Effector memory CD4-positive, alpha-beta T cell (primary cell): ENCODE measurements at places on chromosomes 3 and 15.

DNA sequence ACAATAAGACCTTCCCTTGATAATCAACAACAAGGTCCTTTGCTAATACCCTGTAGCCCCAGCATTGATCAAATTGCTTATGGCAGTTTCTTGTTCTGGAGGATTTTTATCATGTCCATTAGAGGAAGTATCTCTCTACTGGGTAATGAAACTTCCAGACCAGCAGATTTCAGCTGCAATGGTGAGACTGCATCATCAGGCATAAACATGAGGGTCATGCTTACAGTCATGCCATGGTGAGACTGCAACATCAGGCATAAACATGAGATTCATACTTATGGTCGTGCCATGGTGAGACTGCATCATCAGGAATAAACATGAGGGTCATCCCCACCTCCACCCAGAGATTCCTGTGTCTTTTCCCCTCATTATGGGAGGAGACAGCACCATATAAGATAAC is 129.0 kb upstream of the LIPC start:
- DNase-seq: no peak

DNA sequence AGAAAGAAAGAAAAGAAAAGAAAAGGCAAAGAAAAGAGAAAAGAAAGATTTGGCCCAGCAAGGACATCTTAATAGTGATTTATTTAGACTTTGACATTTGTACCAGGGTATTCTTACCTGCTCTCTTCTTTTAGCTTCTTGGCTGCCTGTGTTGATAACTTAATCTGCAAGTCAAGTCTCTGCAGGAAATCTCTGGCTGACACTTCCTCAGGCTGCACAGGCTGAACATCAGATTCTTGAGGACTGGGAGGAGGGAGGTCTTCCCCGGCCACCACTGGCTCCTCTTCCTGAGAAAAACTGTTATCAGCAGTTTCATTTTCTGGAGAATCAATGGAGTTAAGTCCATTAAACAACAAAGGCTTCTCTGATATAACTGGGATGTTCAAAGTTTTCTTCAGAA is 12.8 kb downstream of the LYSMD2 start:
- DNase-seq: no peak

GRCh38 chr3:42660131-42660715 is 6.7 kb downstream of the ZBTB47 start:
- DNase-seq: no peak

- DNase-seq: no peak
Observed at GRCh38 chr15:43268111-43269105, 1.7 kb upstream of the TGM5 start.

DNA sequence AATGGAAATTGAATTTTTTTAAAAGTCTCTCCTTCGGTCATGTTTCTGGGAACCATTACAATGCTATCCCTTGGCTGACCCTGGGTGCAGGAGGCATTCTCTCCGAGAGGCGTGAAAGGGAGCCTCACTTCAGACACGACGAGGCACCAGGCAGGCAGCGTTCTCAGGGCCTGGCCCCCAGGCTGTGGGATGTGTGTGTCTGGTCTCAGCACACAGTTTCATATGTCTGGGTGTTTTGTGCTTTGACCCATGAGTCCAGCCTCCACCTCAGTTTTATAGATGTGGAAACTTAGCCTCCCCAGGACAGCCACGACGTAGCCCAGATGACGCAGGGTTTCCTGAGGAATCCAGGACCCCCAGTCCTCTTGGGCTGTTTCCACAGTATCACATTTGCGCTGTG is 34.0 kb downstream of the FGD5 start:
- DNase-seq: no peak

- DNase-seq: no peak
Observed at GRCh38 chr15:81060907-81061306, 60.2 kb downstream of the TLNRD1 start.

DNA sequence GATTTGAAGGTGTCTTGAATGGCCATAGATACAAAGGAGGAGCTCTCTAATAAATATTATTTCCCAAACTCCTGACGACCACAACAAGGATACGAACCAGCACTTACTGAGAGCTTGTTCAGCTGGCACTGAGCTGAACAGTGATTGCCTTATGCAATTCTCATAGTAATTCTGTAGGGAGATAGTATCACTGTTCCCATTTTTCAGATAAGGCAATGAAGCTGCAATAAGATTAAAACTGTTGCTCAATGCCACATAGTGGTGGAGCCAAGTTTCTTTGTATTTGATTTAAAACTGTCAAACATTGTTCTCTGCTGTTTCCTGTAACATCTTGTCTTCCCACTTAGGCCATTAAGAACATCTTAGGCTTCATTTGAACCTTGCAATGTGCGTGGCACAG is 163.9 kb downstream of the RPLP1 start:
- DNase-seq: no peak

DNA sequence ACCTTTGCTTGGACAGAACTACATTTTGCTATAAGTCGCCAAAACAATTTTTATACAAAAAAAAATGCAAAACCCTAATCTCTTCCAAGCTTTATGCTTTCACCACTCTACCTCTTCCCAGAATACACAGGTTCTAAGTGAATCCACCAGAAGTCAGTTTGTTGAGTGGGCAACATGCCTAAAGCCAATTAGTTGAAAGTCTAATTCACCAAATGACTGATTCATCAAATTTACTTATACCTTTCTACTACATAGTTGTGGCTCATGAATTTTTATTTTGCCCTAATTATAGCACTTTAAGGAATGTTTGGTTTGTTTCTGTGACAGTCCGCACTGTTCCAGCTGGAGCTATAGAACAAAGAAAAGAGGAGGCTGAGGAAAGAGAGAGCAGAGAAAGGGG is 265.9 kb upstream of the TGFBR2 start:
- DNase-seq: no peak

DNA sequence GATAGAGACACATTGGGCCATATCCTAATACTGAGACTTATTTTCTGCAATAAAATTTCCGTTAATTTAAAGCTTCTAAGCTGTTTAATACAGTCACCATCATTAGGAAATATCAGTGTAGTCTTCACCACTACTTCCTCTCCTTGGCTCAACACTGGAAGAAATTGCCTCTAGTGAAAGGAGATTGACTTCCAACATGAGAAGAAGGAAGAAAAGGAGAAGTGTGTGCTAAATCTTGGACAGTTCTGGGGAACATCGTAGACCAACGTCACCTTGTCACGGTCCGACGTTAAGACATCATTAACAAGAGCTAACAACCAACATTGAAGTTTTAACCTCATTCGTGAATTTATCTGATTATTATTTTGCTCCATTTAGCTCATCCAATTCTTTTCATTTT is 987.0 kb upstream of the CFAP20DC start:
- DNase-seq: no peak

GRCh38 chr15:51341366-51342226 is at the start of gene GLDN:
Gene GLDN, plus strand, starts transcription at chr15:51341655. Its CDS starts 30 bp downstream, at chr15:51341685.
- no peak for DNase-seq

DNA sequence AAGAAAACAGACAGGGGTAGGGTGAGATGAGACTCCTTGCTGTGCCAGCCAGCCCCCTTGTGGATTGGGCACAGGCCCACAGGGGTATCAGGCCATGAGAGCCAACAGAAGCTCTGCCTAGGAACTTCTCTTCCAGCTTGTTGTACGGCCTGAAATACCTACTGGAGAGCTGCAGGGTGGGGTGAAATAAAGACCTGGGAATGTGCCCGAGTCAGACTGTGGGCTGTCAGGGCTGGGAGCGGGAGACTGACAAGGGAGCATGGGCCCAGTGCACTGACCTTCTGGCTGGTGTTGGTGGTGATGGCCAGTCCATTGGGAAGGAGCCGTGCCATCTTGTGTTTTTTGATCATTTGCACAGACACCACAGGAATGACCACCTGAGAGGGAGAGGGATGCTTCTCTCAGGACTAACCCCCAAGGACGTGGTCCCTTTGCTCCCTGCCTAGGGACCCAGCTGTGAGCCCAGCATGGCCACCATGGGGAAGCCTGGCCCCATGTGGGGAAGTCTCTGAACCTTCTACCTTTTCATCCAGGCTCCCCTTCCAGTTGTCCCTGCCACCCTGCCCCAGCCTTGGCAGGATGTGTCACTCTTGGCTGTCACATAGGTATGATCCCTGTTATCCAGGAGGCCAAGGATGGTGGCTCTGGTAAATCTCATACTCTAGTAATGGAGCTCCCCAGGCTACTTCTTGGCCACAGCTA is 30.7 kb downstream of the GRAMD2A start:
- DNase-seq: no peak

DNA sequence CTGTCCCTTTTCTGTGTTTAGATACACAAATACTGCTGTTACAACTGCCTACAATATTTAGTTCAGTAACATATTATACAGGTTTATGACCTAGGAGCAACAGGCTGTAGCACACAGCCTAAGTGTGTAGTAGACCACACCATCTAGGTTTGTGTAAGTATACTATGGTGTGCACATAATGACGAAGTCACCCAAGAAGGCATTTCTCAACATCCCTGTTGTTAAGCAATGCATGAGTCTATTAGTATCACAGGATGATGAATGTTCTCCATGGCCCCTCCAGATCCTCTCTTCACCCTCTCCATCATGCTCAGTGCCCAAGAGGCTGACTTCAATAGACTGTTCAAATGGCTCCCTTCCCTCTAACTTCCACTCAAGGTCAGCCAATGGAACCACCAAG is 14.6 kb upstream of the SEC62 start:
- no peak for DNase-seq

DNA sequence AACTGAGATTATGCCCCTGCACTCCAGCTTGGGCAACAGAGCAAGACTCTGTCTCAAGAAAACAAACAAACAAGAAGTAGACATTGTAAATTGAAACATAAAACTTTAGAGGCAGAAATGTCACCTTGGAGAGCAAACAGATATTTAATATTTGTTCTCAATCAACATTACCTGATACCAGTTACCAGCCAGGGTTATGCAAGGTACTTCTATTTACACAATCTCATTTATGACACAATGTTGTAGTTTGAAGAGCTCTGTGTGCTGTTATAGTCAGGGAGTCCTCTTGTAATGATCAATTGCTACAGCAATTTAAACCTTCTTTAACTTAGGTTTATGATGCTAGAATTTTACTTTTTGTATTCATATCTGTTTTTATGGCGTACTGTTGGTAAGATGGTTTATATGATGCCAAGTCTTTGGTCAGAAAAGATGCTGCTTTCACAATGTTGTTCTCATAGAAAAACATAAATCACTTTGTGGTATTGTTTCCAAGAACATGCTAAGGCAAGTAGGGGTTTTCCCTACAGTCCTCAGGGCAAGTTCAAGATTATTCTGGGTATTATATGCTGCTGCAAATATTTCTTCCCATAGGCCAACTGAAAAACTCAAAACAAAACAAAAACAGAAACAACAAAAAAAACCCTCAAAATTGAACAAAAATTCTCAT is 173.5 kb downstream of the TNIK start:
- no peak for DNase-seq

- no peak for DNase-seq
Observed at GRCh38 chr3:190301591-190301990, 20.7 kb downstream of the CLDN1 start.

DNA sequence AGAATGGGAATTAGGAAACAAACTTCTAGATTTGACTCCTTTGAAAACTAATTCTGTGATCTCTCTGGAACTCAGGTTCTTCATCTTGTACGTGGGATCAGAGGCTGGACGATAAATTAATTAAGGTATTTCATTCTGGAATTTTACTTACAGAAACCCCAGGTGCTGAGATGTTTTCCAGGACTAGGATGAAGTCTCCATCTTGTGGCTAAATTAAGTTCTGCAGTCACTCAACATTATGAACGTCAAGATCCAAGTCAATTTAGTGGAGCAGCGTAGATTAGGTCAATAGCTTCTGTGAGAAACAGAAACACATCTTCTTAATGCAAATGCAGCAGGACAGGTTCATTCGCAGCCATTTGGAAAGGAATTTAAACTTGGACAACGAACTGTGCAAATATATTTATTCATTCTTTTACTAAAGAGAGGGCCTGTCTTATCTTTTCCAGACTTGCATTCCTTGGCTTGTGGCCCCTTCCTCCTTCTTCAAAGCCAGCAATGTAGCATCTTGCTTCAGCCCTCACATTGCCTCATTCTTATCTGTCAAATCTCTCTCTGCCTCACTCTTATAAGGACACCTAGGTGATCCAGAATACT is 26.7 kb upstream of the TMC3 start:
- DNase-seq: no peak

DNA sequence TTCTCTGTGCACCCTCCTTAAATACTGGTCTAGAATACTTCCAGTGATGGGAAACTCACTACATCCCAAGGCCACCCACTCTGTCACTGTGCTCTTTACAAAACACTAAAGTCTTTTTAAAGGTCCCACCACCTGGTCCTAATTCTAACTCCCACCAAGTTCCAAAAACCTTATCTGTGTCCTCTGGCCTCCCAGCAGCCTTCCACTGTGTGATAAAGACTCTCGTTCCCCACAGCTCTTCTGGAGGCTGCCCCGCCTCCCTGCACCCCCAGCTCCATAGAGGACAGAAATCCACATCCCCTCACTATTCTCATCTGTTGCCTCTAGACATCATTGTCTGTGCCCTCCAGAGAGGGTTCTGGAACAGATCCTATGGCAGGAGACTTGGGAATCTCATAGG is 276.4 kb downstream of the FAM43A start:
- no peak for DNase-seq

DNA sequence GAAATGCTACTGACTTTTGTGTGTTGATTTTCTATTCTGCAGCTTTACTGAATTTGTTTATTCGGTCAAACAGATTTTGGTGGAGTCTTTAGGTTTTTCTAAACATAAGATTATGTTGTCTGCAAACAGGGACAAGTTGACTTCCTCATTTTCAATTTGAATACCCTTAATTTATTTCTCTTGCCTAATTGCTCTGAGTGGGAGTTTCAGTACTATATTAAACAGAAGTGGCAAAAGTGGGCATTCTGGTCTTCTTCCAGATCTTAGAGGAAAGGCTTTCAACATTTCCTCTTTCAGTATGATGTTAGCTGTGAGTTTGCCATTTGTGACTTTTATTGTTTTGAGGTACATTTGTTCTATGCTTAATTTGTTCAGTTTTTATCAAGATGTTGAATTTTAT is 268.5 kb downstream of the WNT5A start:
- DNase-seq: no peak

- no peak for DNase-seq
Observed at GRCh38 chr15:41856262-41856661, 17.6 kb downstream of the PLA2G4B start.
